ENCODE measurements at places on chromosomes 16 and 17. TPM values are rescaled to one million over a fixed set of nuclear protein-coding genes. Genes with fewer than 3 reads are reported as not detected.

DNA sequence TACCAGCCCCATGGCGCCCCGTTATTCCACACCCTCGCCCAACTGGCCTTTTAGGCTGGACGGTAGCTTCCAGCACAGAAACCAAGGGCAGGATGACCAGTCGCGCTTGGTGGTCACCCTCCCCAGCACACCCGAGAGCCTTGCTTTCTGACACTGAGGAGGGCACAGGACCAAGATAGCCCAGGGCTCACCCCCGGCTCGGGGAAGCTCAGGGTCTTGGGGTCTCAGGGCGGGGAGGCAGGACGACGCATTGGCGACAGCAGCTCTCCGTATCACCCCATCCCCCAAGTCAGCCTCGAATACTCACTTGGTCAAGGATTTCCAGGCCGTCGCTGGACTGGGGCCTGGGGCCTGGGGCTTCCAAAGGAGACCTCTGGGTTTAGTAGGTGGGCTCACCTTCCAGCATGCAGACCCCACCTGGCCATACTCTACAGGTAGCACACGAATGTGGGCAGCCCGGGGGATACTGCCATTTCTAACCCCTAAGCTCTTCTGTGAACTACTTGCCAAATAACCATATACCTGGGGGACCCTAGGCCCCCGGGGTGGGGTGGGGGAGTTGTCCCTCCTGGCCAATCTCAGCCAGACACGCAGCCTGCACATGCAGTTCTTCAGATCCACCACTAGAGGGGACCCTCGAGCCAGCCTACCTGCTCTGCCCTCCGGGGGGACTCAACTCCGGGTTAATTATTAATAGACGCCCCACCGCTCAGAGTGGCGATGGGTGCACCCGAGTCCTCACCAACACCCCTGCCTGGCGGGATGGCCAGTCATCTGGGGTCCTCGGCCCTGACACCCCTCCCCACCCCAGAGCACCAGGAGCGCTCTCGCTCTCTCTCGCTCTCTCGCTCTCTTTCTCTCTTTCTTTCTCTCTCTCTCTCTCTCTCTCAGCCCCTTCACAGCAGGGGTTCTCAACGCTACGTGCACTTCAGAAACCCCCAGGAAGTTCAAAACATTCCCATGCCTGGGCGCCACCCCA lies 30.0 kb downstream of the TBC1D16 start:
- peak; percentile 71 for DNase-seq
- peaks cover 1% of the 10 kb centered on the region for H3K4me1 ChIP-seq
- no peak overlapping the region for H3K27ac ChIP-seq
- no peak overlapping the region for H3K4me3 ChIP-seq
- no peaks in the 10 kb centered on the region for H3K36me3 ChIP-seq

- DNase-seq: no peak
- no peak overlapping the region for H3K4me3 ChIP-seq
- H3K27me3 ChIP-seq: no peaks in the 10 kb centered on the region
- H3K36me3 ChIP-seq: peaks cover 36% of the 10 kb centered on the region
- peak overlapping the region; percentile 3 for H3K27ac ChIP-seq
- H3K4me1 ChIP-seq: peaks cover 18% of the 10 kb centered on the region
These were observed 59.3 kb upstream of the CORO6 start for GRCh38 chr17:29682054-29682453.

- DNase-seq: no peak
- no peak overlapping the region for H3K27ac ChIP-seq
- H3K4me3 ChIP-seq: no peak overlapping the region
- no peaks in the 10 kb centered on the region for H3K4me1 ChIP-seq
- H3K27me3 ChIP-seq: no peaks in the 10 kb centered on the region
These were observed 162.6 kb downstream of the SALL1 start for GRCh38 chr16:50988441-50988840.

GRCh38 chr17:66405836-66406677 lies 103.6 kb downstream of the PRKCA start:
- peaks cover 9% of the 10 kb centered on the region for H3K36me3 ChIP-seq
- H3K27ac ChIP-seq: peak overlapping the region; percentile 90
- H3K4me1 ChIP-seq: peaks cover 73% of the 10 kb centered on the region
- DNase-seq: no peak

- no peak for DNase-seq
- no peaks in the 10 kb centered on the region for H3K36me3 ChIP-seq
- no peak overlapping the region for H3K27ac ChIP-seq
- H3K27me3 ChIP-seq: peaks cover 3% of the 10 kb centered on the region
These were observed 49.4 kb upstream of the PVALEF start for GRCh38 chr17:81115749-81116464.

DNA sequence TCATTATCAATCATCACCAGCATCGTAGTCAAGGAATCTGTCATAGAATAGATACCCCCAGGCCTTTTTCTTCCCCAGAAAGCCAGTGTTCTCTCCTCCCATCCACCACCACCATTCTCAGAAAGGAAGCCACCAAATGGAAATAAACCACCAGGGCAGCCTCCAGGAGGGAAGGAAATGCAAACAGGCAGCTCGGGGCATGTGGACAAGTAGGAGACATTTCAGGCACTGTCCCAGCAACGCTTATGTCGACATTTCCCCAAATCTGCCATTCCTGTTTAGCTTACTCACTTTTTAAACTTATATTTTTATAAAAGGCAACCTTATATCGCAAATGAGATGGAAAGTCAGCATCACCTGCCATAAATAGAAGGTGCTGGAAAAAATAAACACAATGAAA lies 15.8 kb downstream of the EMP2 start:
- H3K27me3 ChIP-seq: peaks cover 14% of the 10 kb centered on the region
- H3K27ac ChIP-seq: no peak overlapping the region
- no peak for DNase-seq

DNA sequence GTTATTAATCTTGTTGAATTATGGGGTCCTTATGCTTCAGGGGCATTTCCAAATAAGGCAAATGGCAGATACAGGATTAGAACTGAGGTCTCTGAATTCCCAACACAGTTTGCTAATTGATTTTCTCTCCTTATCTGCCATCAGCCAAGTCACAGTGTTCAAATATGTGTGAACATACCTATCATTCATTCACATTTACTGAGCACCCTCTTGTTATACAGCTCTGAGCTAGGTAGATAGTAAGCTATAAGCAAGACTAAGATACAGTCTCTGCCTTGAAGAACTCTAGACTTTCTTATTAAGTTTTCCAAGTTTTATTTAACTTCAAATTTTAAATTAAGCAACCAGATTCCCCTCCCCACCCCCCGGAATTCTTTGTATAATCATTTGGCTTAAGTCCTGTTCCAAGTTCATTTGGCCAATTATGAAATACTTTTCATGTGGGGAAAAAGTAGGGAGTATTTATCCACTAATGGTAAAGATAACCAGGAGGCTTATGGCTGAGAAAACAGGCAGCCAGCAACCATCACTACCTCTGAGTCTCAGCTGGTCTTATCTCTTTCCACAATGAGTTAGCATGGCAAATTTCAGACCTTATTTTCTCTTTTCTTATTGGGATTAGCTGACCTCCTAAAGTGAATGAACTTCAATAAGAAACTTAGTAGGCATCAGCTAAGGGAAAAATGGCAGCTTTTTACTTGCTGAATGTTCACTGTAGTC lies 31.4 kb upstream of the CORO6 start:
- no peak for DNase-seq
- H3K4me3 ChIP-seq: no peak overlapping the region
- no peaks in the 10 kb centered on the region for H3K27me3 ChIP-seq
- H3K36me3 ChIP-seq: peaks cover 33% of the 10 kb centered on the region

Gene ZNF469
- 0.26 TPM for total RNA-seq

GRCh38 chr17:47324224-47325020 lies 667 bp downstream of the EFCAB13 start:
- peak overlapping the region; percentile 98 for H3K4me3 ChIP-seq
- peaks cover 15% of the 10 kb centered on the region for H3K4me1 ChIP-seq
- H3K27ac ChIP-seq: peak overlapping the region; percentile 94
- peak; percentile 82 for DNase-seq
- no peaks in the 10 kb centered on the region for H3K36me3 ChIP-seq

GRCh38 chr16:60367739-60368138 lies 1633.6 kb upstream of the GOT2 start:
- no peak overlapping the region for H3K27ac ChIP-seq
- H3K4me1 ChIP-seq: no peaks in the 10 kb centered on the region
- no peak for DNase-seq
- no peaks in the 10 kb centered on the region for H3K27me3 ChIP-seq
- H3K36me3 ChIP-seq: no peaks in the 10 kb centered on the region

DNA sequence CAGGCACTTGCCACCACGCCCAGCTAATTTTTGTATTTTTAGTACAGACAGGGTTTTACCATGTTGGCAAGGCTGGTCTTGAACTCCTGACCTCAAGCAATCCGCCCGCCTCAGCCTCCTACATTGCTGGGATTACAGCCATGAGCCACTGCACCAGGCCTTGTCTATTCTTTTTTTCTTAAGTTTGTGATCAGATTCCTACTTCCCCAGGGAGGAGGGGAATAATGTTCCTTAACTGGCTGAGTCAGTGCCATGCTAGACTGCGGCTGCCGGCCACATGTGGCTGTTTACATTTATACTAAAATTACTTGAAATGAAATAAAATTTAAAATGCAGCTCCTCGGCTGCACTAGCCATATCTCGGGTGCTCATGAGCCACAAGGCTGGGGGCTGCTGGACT lies 27.8 kb upstream of the USP36 start:
- H3K4me3 ChIP-seq: no peak overlapping the region
- no peaks in the 10 kb centered on the region for H3K36me3 ChIP-seq
- peaks cover 3% of the 10 kb centered on the region for H3K27me3 ChIP-seq
- H3K4me1 ChIP-seq: no peaks in the 10 kb centered on the region
- H3K27ac ChIP-seq: no peak overlapping the region
- DNase-seq: no peak

- peak overlapping the region; percentile 27 for H3K27ac ChIP-seq
- H3K36me3 ChIP-seq: peaks cover 6% of the 10 kb centered on the region
- DNase-seq: peak; percentile 94
- H3K4me1 ChIP-seq: peaks cover 32% of the 10 kb centered on the region
- no peak overlapping the region for H3K4me3 ChIP-seq
These were observed 2.6 kb upstream of the PITPNC1 start for GRCh38 chr17:67374329-67375053.

Measured in activated CD8-positive, alpha-beta memory T cell treated with anti-CD3 and anti-CD28 coated beads, Interleukin-2, amount 10 ng/mL, durations not matched to agents 7 days and 5 days (primary cell).